GM12891 (cell line): ENCODE measurements at places on chromosomes 2 and 18.

GRCh38 chr2:163878718-163879117, 142.9 kb upstream of the FIGN start:
- peak; percentile 2 for DNase-seq

GRCh38 chr2:148978026-148978685, 60.3 kb upstream of the LYPD6B start:
- DNase-seq = no peak

DNA sequence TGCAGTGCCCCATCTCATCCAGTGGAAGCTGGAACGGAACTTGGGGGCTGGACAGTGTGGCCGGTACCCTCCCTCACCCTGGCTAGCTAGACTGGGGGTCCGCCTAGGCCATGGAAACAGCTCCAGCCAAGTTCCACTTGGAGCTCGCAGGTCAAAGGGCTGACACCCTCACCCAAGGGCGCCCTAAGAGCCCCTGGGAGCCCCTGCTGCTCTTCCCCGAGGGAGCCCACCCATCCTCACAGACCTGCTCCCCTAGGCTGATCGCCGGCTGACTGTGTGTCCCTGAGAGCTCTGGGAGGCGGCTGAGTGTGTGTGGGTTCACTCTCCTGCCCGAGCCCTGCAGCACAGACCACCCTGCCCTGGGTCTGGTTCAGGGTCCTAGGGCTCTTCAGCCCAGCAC, 118.2 kb upstream of the OTOS start:
- no peak for DNase-seq

DNA sequence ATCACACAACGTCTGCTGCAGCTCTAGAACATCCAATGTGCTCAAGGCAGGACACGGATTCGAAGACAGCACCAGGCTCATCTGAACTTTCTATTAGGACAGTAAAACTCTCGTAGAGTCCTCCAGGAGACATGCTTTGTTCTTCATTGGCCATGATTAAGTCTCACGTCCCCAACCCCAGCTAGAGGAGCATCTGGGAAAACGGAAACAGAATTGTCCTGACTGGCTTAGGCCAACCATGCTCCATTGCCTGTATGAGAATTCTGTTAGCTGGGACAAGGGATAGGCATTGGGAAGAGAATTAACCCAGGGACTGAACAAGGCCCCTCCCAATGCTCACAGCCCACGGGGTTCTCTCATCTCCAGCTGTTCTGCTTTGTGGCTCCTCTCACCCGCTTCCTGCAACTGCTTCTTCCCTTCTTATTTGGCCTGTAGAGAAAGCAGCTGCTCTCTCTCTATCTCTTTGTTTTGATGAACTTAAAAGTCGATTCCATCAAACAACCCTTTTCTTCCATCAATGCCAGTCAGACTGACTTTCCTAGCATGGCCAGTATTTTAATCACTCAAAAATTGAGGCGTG, 75.6 kb downstream of the C1QL2 start:
- DNase-seq = no peak

DNA sequence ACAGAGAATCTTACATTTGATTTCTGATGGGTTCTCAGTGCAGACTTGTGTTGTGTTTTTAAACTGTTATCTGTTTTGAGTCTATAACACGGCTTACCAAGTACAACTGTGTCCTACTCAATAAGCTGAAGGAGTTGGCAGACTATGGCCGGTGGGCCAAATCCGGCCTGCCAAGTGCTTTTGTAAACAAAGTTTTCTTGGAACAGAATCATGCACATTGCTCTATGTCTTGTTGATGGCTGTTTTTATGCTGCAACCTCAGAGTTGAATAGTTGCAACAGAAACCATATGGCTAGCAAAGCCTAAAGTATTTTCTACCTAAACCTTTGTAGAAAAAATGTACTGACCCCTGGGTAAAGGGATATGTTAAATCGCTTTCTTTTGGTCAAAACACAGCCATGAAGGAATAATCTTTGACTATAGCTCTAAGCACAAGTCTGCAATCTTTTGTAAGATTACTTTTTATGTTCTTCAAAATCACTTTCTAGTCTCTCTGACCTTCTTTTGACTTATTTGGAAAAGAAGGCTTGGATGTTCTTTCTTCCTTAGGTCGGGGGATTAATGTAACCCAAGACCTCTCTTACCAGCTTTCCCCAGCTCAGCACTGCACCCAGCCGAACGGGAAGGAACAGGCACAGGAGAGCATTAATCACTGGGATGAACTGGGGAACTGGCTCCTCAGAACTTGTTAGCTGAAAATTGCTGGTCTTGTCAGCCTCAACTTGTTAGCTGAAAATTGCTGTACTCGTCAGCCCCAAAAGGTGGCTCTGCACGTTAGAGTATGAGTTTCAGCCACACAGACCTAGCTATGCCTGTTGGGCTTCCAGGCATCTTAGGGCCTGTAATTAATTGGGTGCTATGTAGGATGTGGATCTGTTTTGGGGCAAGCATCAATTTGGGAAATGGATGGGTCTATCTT, 75.4 kb downstream of the CD8B2 start:
- no peak for DNase-seq

- DNase-seq = no peak
Measured at GRCh38 chr2:174666312-174666711, 68.7 kb upstream of the WIPF1 start.

DNA sequence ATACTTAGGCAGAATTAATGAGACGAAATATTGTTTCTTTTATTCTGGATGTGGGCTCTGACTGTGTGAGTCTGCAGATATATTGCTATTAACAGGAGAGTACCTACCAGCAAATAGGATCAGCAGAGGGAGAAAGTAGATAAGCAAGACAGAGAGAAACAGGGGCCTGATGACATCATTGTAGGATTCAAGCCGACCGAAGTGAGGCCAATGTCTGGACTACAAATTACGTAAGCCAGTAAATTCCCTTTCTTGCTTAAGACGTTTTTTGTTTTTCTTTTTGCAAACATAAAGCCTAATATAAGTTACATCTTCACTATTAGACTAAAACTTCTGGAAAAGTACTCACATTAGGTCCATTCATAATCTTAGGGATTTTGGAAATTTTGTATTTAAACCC, 21.4 kb upstream of the PTPRM start:
- DNase-seq = no peak

- no peak for DNase-seq
Measured at GRCh38 chr2:220491670-220492069, 864.2 kb downstream of the SLC4A3 start.

- no peak for DNase-seq
Measured at GRCh38 chr2:95539836-95540235, 52.0 kb upstream of the TRIM43 start.

DNA sequence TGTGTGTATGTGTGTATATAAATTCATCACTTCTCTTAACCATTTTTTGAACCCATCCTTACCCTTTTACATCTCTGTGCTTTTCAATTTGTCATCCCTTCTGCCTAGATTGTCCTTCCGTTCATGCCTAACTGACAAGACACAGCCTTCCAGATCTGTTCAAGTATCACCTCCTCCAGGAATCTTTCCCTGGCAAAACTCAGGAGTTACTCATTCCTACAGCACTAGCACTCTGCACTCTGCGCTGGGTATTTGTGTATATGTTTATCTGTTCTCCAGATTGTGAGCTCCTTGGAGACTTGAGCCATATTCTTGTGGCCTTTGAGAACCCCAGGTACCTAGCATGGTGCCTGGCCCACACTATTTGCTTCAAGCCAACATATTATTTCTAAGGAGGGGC, 26.8 kb upstream of the ASXL2 start:
- DNase-seq = no peak

GRCh38 chr2:128027278-128027800, 520 bp downstream of the SAP130 start:
- peak; percentile 96 for DNase-seq

- DNase-seq = no peak
Measured at GRCh38 chr18:57296336-57296735, 56.0 kb upstream of the ST8SIA3 start.

GRCh38 chr2:46991985-46992384, 76.4 kb upstream of the MCFD2 start:
- no peak for DNase-seq

DNA sequence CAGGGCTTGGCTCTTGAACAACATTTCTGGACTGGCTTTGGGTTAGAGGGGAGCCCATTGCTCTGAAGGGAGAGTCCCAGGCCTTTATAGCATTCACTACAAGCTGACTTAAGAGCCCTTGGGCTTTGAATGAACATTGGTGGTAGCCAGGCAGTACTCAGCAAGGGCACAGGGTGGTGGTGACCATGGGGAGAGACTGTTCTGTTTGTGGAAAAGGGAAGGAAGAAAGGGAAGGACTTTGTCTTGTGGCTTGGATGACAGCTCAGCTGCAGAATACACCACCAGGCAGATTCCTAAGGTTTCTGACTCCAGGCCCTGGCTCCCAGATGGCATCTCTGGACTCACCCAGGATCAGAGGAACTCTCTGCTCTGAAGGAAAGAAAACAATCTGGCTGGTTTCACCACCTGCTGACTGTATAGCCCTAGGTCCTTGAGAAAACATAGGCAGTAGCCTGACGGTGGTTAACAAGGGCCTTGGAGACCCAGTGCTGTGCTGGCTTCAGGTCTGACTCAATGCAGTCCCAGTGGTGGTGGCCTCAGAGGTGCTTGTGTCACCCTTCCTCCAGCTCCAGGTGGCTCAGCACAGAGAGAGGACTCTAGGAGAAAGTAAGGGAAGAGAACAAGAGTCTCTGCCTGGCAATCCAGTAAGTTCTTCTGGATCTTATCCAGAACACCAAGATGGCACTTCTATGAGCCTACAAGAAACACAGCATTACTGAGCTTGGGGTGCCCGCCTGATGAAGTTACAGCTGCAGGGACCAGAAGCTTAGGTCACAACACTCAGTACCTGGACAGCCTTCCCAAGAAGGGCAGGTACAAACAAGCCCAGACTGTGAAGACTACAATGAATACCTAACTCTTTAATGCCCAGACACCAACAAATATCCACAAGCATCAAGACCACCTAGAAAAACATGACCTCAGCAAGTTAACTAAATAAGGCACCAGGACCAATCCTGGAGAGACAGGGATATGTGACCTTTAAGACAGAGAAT, 16.4 kb upstream of the ABCB11 start:
- no peak for DNase-seq

GRCh38 chr18:38481576-38481975, 916.0 kb upstream of the CELF4 start:
- DNase-seq = no peak

DNA sequence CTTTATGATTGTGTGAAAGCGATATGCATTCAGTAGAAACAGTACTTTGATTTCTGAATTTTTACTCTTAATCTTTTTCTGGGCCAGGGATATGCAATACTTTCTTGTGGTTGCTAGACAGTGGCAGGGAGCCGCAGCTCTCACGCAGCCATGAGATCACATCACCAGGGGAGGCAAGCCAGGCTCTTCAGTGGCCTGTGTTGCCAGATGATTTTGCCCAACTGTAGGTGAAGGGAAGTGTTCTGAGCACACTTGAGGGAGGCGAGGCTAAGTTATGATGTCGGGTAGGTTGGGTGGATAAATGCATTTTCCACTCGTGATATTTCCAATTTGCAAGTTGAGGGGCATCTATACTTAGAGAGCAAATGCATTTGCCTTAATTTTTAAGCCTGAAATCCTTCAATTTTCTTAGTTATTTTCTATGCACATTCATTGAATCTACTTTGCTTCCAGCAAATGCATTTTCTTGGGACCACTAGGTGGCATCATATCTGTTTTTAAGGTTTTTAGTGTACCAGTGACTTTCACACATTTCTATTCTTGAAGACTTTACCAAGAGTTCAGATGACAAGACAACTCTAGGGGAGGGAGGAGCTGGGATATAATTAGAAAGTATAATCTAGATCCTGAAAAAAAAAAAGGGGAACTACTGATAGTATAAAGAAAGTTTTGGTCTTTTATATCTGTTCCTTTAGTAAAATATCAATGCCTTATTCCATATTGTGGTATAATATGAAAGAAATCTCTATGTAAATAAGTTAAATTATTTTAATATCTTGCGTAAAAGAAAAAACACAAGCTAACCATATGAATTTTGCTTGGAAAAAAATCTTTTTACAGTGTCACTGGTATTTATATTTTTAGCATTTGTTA, 643.3 kb downstream of the SOCS6 start:
- DNase-seq = no peak

DNA sequence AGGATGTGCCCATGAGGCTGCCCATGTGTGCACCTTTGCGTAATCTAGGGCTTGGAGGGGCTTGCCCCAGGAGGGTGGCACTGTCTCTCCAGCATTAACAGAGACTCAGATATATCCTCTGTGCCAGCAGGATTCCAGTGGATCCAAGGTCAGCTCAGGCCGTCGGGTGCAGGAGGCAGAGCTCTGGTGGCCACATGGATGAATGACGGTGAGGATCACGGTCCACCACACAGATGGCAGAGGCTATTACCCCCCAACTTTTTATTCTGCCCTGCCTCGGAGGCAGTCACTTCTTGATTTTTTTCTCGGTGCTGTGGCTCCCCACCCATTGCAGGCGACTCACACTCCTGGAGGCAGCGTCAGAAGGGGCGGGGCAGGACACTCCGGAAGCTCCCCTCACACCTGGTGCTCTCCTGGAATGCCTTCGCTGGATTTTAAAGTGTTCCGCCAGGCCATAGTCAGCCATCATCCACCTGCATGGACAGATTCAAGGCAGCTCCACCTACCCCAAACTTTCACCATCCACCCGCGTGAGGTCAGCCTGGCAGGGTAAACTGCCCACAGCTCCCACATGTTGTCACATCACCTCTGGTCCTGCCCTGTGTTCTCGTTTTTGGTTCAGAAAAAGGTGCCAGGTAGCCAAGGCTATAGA, 602.9 kb upstream of the RAB6C start:
- DNase-seq = no peak

- DNase-seq = no peak
Measured at GRCh38 chr18:68791801-68792200, 6.1 kb upstream of the CCDC102B start.

GRCh38 chr18:11826836-11827235, 24.4 kb upstream of the CHMP1B start:
- no peak for DNase-seq

DNA sequence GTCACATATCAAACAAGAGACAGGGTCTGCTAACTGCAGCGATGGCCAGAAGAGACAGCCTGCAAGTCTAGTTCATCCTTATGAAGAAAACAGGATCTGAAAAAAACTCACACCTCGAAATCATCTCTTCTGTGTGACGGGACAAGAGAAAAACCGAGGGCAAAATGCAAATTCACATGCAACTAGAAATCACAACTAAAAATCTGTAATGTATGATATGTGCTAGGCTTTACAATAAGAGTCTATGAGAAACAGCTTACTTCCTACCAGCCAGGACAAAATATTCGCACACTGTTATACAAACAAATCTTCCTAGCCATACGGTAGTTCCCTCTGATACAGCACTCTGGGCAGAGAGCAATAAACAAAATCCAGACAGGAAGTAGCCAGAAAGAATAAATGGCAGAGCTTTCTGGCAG, 48.8 kb downstream of the ANKRD44 start:
- no peak for DNase-seq

- no peak for DNase-seq
Measured at GRCh38 chr2:108621687-108622681, 87.7 kb downstream of the LIMS1 start.
